Erythroblast (primary cell): ENCODE measurements at places on chromosomes 7 and 10.

GRCh38 chr7:128767475-128768110 is 8.0 kb downstream of the OPN1SW start:
- DNase-seq, result no peak

DNA sequence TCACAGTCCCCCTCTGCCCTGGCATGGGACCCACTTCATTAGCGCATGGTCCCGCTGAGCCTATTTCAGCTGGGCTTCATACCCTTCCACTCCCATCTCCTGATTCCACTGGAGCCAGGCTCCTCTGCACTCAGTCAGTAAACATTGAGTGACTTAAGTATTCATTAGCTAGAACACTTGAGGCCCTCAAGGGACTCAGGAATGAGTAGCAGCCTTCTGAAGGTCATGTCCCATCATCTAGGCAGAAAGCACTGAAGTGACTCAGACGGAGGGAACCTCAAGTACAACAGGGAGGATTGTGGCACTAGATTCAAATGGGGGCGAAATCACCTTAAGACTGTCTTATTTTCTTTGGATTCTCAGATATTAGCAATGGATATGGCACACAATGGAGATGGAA is 186.6 kb upstream of the INHBA start:
- DNase-seq, result no peak

DNA sequence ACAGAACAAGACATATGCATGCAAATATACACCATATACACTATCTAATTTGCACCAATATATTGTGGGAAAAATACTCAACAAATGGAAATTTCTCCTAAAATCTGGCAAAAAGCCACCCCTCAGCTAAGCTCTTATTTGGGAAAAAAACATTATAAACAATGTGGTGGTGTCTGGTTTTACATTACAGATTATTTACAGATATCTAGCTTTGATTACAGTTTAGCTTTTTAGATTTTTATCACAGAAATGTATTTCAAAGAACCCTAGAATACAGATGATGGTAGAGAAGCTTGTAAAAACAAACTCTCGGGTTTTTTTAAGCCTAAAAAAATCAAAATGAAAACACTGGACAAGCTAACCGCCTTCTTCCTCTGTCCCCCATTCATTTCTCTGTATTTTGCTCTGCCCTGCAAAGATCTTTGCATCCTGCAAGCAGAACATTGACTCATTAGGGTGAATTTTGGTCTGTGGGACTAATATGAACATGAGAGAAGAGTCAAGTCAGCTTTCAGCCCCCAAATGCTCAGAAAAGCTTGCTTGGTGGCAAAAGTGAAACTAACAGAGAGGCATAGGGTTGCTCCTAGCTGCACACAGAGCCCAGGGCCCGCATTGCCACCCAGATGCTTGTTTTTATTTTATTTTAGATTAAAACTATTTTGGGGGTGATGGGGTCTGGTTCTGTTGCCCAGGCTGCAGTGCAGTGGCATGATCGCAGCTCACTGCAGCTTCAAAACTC is 88.8 kb upstream of the LYZL1 start:
- DNase-seq, result no peak

- DNase-seq, result no peak
These were observed 28.0 kb upstream of the CPN1 start for GRCh38 chr10:100109670-100110069.

GRCh38 chr10:3263747-3264146 is 91.2 kb upstream of the PITRM1 start:
- DNase-seq, result no peak

- peak; percentile 5 for DNase-seq
These were observed 113.2 kb upstream of the PHF14 start for GRCh38 chr7:10860516-10860915.
